ENCODE measurements at places on chromosomes 16 and 17.

DNA sequence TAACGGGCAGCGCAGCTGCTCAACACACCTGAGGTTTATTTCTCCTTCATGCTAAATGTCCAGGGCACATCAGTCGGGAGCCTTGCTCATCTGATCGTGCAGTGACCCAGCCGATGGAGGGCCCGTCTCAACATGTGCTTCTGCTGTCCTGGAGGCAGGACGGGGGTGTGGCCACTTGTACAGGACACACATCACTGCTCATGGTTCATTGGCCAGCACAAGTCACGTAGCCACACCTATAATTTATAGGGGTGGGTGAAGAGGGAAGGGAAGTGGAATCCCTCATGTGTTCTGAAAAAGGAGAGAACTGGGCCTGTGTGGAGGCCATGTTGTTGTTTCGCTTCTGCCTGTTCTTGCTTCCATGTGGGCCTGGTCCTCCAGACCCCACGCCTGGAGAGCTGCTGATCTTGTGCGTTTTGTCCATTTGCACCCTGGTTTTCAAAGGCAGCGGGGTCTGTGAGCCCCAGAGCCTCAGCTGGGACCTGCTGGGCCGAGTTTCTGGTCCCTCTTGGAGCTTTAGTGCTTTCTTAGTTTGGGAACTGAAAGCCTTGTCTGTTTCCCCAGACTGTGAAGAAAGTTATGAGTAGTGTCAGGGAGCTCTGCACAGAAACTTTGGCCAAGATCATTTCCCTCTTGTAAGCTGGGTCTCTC, 60.5 kb downstream of the CMIP start:
- DNase-seq = no peak

GRCh38 chr17:80822021-80822699, 169.5 kb upstream of the CHMP6 start:
- no peak for DNase-seq

DNA sequence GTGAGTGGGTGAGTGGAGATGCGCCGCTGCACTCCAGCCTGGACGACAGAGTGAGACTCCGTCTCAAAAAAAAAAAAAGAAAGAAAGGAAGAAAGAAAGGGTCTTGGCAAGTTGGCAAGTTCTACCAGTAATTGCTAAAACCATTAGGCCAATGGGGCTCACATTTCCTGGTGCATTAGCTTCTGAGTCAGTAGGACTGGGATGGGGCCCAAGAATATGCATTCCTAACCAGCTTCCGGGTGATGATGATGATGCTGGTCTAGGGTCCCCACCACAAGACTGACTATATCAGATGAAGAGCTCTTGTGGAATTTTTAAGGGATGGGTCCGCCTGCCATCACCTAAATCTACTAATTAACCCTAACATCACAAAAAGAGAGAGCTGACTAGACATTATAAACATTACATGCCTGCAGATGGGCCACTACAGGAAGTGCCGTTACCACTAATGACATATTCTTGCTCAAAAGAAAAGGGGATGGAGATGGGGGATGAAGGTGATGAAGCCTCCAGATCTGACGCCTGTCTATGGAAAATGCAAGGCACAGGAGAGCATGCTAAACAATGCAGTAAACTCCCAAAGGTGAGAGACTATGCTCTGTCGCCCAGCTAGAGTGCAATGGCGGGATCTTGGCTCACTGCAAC, 13.1 kb downstream of the MYH11 start:
- no peak for DNase-seq

- peak; percentile 89 for DNase-seq
Observed at GRCh38 chr17:77437017-77437416, 296.2 kb downstream of the SEC14L1 start.

DNA sequence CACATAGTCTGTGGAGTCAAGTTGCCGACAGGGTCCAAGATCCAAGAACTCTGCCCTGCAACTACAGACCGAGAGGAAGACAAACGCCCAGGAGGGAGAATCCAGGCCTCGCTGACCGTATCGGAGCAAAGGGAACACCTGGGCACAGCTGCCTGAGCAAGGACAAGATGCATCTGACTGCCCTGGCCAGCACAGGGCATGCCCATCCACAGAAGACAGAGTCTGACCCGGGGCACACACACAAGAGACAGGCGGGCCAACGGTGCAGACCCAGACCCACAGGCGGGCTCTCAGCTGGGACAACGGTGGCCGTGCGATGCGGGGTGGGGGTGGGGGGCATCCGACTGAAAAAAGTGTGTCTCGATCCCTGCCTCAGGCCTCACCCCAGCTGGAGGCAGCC, 6.2 kb downstream of the RAB40B start:
- no peak for DNase-seq

DNA sequence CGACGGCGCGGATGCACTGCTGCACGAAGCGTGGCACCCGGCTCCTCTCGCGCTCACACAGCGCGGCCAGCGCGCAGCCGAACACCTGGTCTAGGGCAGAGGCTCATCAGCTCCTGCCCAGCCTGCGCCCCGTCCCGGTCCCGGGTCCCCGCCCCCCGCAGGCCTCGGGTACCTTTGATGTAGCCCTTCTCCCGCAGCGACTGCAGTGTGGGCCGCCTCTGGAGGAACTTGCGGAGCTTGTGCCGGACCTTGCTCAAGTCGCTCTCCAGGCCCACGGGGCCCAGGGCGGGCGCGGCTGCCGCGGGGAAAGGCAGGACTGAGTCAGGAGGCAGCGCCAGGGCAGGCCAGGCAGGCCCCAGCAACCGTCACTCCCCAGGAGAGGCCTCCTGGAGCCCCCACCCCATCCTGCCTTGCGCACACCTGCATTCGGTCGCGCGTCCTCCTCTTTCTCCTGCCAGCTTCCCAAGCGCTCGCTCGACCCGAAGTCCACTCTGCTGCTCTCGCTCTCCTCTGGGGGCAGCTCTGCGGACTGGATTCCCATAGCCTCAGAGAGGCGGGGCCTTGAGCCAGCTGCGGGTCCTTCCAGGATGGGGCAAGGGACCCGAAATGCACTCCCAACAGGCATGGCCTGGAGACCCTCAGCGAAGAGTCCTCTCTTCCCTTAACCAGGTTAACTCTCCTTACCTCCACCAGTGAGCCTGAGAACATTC, 36.0 kb downstream of the ARHGAP27 start:
- no peak for DNase-seq

- no peak for DNase-seq
Observed at GRCh38 chr16:54289945-54290832, 3.6 kb upstream of the IRX3 start.

DNA sequence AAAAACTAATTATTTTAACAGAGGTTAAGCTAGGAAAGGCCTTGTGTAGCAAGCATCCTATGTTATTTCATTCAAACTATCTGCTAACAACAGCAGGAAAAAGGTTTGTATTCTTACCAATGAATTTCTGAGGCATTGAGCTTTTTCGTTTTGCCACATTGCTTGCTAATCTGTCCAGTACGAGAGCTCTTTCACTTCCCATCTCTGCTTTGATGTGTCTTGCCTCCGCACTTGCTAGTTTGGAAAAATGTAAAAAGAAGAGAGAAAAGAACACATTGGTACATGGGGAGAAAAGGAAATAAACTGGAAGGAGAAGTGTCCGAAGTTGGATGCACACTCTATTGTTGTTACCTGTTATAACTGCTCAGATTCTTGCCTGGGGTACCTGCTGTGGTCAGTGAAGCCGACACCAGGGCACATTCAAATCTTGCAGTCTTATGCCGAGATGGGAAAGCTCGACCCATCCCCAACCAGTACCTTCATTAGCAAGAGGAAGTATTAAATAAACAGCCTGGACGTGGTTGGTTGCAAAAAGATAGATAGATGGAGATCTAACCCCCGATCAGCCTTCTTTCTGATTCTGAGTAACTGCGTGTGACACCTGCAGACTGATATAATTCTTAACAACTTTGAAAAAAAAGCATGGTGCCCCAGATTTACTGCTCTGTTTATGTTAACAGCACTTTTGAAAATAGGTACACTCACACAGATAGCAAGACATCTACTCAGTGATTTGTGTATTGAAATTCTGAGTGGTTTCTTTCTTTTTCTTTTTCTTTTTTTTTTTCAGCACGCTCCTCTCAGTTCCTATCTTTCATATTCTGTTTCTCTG, 40.0 kb downstream of the GRB7 start:
- no peak for DNase-seq

GRCh38 chr17:57902117-57902799, 52.4 kb upstream of the MRPS23 start:
- DNase-seq = peak; percentile 32

DNA sequence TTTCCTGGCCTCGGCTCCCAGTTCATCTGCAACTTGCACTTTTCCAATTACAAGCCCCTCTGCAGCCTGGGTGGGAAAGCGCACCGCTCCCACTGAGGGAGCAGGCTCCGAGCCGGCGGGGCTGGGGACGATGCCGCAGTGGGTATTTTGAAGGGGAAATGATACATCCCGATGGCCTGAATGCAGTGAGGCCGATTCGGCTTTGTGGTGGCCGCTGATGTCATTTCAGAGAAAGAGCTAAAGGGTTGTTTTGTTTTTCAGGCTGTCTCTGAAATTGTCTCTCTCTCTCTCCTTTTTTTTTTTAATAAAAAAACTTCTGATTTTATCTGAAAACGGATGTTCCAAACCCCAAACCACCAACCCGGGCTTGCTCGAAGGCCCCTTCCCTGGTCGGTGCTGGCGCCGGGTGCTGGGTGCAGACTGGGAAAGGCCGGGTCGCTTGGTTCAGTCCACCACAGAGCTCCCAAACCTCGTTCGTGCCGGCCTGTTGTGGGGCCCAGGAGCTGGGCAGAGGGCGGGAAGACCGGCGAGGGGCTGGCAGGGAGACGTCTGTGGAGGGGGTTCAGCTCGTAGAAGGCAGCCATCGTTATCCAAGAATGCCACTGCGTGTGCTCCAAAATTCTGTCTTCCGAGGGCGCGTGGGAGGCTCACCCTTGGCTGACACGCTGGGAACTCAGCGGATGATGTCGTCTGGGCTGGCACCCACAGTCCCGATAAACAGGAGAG, 102.8 kb downstream of the FOXL1 start:
- DNase-seq = no peak

DNA sequence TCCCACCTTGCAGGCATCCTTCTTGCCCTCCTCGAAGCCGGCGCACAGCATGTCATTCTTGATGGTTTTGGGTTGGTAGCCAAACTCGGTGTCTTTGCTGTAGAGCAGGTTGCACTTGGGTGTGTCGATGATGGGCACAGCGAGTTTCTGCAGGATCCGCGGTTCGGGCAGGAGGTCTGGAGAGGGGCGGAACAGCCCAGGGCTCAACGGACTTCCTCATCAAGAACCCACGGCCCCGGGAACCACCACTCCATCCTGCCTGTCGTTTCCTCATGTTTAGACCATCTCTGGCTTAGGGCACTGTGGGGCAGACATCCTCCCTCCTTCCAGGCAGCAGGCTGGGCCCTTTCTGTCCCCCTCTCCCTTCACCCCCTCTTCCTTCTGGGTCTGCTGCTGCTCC, 6.5 kb downstream of the PRSS27 start:
- DNase-seq = no peak

DNA sequence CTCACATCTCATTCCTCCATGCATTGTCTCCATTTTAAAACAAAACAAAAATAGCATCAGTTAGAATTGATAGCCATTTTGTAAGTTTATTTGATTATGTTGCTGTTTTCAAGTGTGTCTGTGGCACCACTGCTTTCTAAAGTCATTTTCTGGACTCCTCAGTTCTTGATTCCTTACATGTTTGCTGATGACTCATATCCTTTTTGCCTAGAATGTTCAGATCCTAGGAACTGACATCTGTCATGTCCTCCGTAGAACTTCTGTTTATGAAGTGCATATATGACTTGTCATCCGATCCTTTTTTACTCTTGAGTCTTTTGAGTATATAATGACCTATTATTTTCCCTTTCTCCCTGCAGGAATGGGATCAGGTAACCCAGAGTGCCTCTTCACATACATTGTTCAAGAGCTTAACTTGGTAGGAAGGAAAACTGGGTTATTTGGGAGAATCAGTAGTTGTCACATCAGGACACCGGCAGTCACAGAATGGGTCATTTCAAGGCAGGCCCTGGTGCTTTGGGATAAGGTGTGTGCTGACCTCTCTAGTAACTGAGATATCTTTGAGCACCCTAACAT, 69.2 kb downstream of the MAP2K4 start:
- no peak for DNase-seq

- no peak for DNase-seq
Observed at GRCh38 chr16:12771341-12771798, 32.3 kb downstream of the CPPED1 start.
